Left colon (tissue), 2 donors: ENCODE measurements at places on chromosomes 1 and 21. TPM values are rescaled to one million over a fixed set of nuclear protein-coding genes. Genes with fewer than 3 reads are reported as not detected.

NHLH1 gene
- total RNA-seq, result 0.20 TPM

NFYC gene
- 62.5 TPM for total RNA-seq

NTNG1 gene
- 1.2 TPM for total RNA-seq

ESPN gene
- total RNA-seq, result 152 TPM

ANKRD35 gene
- 0.53 TPM for total RNA-seq

UBASH3A gene
- total RNA-seq, result 0.67 TPM

KIF26B gene
- total RNA-seq, result 0.36 TPM

KCNE1 gene
- 0.59 TPM for total RNA-seq

KCNE2 gene
- not detected for total RNA-seq
